WTC11 (cell line): ENCODE measurements at places on chromosomes 4 and X. TPM values are rescaled to one million over a fixed set of nuclear protein-coding genes. Genes with fewer than 3 reads are reported as not detected.

NCAPG gene
- total RNA-seq, result 54.7 to 61.9 TPM (median 55.9 TPM) in 3 replicates

CASP3 gene
- total RNA-seq, result 54.2 to 78.9 TPM (median 63.2 TPM) in 3 replicates

SYP gene
- total RNA-seq, result 4.8 to 7.0 TPM (median 5.3 TPM) in 3 replicates

TRO gene
- 39.6 to 51.0 TPM (median 41.6 TPM) in 3 replicates for total RNA-seq

COX18 gene
- 26.9 to 28.9 TPM (median 28.3 TPM) in 3 replicates for total RNA-seq

DNAAF6 gene
- not detected in 3 replicates for total RNA-seq

APLN gene
- 2.5 to 4.2 TPM (median 2.6 TPM) in 3 replicates for total RNA-seq

MTNR1A gene
- 0.73 to 1.0 TPM (median 0.73 TPM) in 3 replicates for total RNA-seq

SASH3 gene
- total RNA-seq, result 0.22 to 0.57 TPM (median 0.25 TPM) in 3 replicates

TMPRSS11F gene
- not detected in 3 replicates for total RNA-seq

STARD8 gene
- total RNA-seq, result 3.1 to 8.5 TPM (median 3.8 TPM) in 3 replicates

UGT2B28 gene
- not detected in 3 replicates for total RNA-seq

SYN1 gene
- total RNA-seq, result 7.1 to 8.3 TPM (median 7.3 TPM) in 3 replicates

GPRASP2 gene
- 18.5 to 20.0 TPM (median 18.9 TPM) in 3 replicates for total RNA-seq

ANXA5 gene
- total RNA-seq, result 169 to 186 TPM (median 176 TPM) in 3 replicates

MID1IP1 gene
- total RNA-seq, result 118 to 132 TPM (median 131 TPM) in 3 replicates

MAGEA11 gene
- not detected in 3 replicates for total RNA-seq

LANCL3 gene
- total RNA-seq, result 0.44 to 0.55 TPM (median 0.48 TPM) in 3 replicates

SOX3 gene
- 16.3 to 19.8 TPM (median 19.5 TPM) in 3 replicates for total RNA-seq

KDR gene
- total RNA-seq, result 80.8 to 88.7 TPM (median 87.2 TPM) in 3 replicates

TMEM255A gene
- total RNA-seq, result 0.41 to 0.69 TPM (median 0.61 TPM) in 3 replicates

C1QTNF7 gene
- total RNA-seq, result 0.04 TPM in 1 of 3 replicates, not detected in the others

CYLC1 gene
- total RNA-seq, result not detected in 3 replicates

DCAF8L2 gene
- total RNA-seq, result not detected in 3 replicates

GAGE12G gene
- total RNA-seq, result not detected in 3 replicates

AKAP14 gene
- 0.85 to 1.6 TPM in 2 of 3 replicates, not detected in the other for total RNA-seq

LEF1 gene
- 1.2 to 1.6 TPM (median 1.3 TPM) in 3 replicates for total RNA-seq

TEX13B gene
- 3.4 to 3.9 TPM (median 3.4 TPM) in 3 replicates for total RNA-seq

PAGE2 gene
- total RNA-seq, result not detected in 3 replicates

TMEM150C gene
- total RNA-seq, result 2.3 to 2.7 TPM (median 2.6 TPM) in 3 replicates

FAM9B gene
- not detected in 3 replicates for total RNA-seq

BMPR1B gene
- total RNA-seq, result 0.77 to 1.1 TPM (median 1.1 TPM) in 3 replicates

RASGEF1B gene
- 3.8 to 6.9 TPM (median 4.0 TPM) in 3 replicates for total RNA-seq

DDX60 gene
- total RNA-seq, result 2.7 to 4.6 TPM (median 4.1 TPM) in 3 replicates

ART3 gene
- total RNA-seq, result 0.27 to 0.59 TPM in 2 of 3 replicates, not detected in the other

RBM3 gene
- 97.7 to 148 TPM (median 99.6 TPM) in 3 replicates for total RNA-seq

NMU gene
- 42.2 to 43.7 TPM (median 43.5 TPM) in 3 replicates for total RNA-seq

FGFBP1 gene
- 0.18 TPM in 1 of 3 replicates, not detected in the others for total RNA-seq

SLC26A1 gene
- total RNA-seq, result 0.14 to 0.85 TPM (median 0.25 TPM) in 3 replicates

DGAT2L6 gene
- total RNA-seq, result not detected in 3 replicates

H2BW2 gene
- total RNA-seq, result 0.15 to 0.50 TPM in 2 of 3 replicates, not detected in the other

NOA1 gene
- 32.5 to 35.7 TPM (median 33.0 TPM) in 3 replicates for total RNA-seq

PPARGC1A gene
- total RNA-seq, result 1.9 to 2.9 TPM (median 2.0 TPM) in 3 replicates

GJB1 gene
- 0.14 to 0.21 TPM (median 0.17 TPM) in 3 replicates for total RNA-seq

GPR34 gene
- 0.09 TPM in 1 of 3 replicates, not detected in the others for total RNA-seq

CDKL2 gene
- total RNA-seq, result 1.4 to 1.7 TPM (median 1.7 TPM) in 3 replicates

CCDC149 gene
- total RNA-seq, result 3.9 to 4.8 TPM (median 4.4 TPM) in 3 replicates

XAGE3 gene
- total RNA-seq, result not detected in 3 replicates

KCNE5 gene
- 2.2 to 3.4 TPM (median 2.7 TPM) in 3 replicates for total RNA-seq

BRS3 gene
- not detected in 3 replicates for total RNA-seq

GPR50 gene
- total RNA-seq, result 5.9 to 12.0 TPM (median 5.9 TPM) in 3 replicates

NEXMIF gene
- 0.57 to 0.94 TPM (median 0.66 TPM) in 3 replicates for total RNA-seq

STBD1 gene
- total RNA-seq, result 1.4 to 2.6 TPM (median 2.0 TPM) in 3 replicates

HELT gene
- total RNA-seq, result 0.28 TPM in 1 of 3 replicates, not detected in the others

FBXO8 gene
- 7.5 to 10.5 TPM (median 9.0 TPM) in 3 replicates for total RNA-seq

NOX1 gene
- not detected in 3 replicates for total RNA-seq

TLR10 gene
- 0.30 TPM in 1 of 3 replicates, not detected in the others for total RNA-seq

CORIN gene
- 0.14 to 0.33 TPM (median 0.25 TPM) in 3 replicates for total RNA-seq

PRIMPOL gene
- total RNA-seq, result 8.3 to 13.4 TPM (median 9.6 TPM) in 3 replicates

RAB33A gene
- 2.1 to 3.1 TPM (median 3.0 TPM) in 3 replicates for total RNA-seq
